ENCODE measurements at places on chromosomes 13 and 19.

- DNase-seq = peak; percentile 41
These were observed 24.3 kb upstream of the MYDGF start for GRCh38 chr19:4694211-4694987.

DNA sequence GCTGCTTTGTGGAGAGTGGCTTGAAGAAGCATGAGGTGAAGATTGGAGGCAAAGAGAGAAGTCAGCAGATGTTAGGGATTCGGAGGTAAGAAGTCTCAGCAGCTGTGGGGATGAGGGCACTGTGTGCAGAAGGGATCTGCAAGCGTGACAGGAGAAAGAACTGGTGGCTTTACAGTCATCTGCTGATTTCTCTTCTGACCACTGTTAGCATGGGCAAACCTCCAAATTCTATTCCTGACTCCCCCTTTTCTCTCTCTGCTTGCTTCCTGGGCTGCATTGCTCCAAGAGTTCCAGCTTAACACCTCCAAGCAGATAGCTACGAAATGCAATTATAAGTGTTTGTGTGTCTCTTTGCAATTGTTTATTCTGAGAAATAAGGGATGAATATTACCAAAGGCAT is 159.6 kb downstream of the GGACT start:
- DNase-seq = no peak

DNA sequence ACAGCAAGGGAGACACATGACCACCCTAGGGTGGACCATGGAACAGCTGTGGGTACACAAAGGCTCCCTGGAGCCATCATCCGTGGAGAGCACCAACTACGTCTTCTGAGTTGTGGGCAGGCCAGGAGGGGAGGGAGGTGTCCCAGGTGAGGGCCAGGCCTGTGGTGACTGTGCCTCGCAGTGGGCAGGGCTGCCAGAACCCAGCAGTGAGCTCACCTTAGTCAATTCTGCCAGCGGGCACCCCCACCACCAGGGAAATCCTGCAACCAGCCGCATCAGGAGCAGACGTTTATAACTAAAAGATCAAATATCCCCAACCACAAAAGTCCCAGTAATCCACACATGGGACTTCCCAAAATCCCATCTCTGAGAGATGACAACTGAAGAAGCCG is 19.6 kb downstream of the ELL start:
- DNase-seq = no peak

- DNase-seq = no peak
These were observed 28.1 kb downstream of the COL4A1 start for GRCh38 chr13:110278859-110279258.

DNA sequence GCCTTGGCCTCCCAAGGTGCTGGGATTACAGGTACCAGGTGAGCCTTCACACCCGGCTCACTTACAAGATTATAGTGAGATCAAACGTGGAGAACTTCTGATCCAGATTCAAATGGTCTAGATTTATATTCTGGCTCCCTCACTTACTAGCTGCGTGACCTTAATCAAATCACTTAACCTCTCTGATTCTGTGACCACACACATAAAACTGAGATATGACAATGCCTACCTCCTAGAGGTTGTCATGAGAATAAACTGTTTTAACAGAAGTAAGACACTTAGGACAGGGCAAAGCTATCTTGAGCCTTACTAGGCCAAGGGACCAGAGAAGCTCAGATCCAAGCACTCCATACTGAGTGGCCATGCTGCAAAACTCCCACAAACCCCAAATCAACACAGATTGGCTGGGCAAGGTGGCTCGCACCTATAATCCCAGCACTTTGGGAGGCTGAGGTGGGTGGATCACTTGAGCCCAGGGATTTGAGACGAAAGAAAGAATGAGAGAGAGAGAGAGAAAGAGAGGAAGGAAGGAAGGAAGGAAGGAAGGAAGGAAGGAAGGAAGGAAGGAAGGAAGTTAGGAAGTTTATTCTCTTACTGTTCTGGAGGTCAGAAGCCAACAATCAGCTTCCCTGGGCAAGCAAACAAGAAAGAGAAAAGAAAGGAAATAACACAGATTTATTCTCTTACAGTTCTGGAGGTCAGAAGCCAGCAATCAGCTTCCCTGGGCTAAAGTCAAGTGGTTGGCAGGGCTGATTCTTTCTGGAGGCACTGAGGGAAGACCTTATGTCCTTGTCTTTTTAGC is 46.1 kb upstream of the MAP3K10 start:
- no peak for DNase-seq

- no peak for DNase-seq
These were observed 4.3 kb downstream of the PIN1 start for GRCh38 chr19:9839415-9839814.

DNA sequence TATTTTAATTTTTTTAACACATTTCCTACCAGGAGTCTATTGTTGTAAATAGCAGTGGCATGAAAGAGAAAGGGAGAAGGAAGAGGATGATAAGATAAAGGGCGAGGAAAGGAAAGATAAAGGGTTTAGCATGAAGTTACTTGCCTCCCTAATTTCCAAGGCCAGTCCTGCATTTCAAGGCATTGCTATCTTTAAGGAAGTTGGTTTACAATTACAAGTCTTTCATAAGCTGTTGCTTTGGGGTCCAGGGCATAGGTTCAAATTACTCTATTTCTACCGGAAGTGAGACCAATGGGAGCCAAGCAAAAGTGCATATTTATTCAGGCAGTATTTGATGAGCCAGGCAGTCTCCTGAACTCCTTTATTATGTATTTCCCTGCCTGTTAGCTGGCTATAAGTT is 27.7 kb upstream of the UBL3 start:
- DNase-seq = no peak

- no peak for DNase-seq
These were observed 3.0 kb upstream of the ZNF136 start for GRCh38 chr19:12159773-12160414.

DNA sequence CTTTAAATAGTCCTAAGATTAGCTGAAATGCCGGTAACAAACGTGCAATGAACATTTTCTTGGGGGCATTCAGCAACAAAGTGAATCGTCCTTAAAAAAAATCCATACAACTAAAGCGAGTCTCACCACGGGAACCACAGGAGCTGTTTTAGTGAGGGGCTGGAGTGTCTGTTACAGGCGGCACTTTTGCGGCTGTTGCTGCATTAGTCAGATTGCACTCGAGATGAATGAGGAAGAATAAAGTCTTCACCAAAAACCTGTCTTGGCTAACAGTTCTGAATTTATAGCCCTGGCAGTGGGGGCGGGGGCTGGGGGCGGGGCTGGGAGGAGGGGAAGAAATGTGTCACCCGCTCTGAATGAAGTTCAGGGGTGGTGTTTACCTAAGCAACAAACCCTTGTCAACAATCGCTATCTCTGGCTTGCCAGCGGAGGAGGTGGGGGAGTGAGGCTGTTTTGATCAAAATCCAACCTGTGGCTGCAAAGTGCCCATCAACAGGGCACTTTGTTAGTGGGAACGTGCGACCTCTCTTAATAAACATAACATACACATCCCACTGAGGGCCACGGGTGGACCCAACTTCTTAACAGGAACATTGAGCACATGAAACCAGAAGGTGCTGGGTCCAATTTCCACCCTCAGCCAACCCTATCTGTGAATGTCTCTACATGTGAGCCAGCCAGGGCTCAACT is 44.5 kb downstream of the RFX2 start:
- DNase-seq = peak; percentile 69

GRCh38 chr19:7063764-7064418 is 5.4 kb upstream of the MBD3L3 start:
- DNase-seq = no peak

DNA sequence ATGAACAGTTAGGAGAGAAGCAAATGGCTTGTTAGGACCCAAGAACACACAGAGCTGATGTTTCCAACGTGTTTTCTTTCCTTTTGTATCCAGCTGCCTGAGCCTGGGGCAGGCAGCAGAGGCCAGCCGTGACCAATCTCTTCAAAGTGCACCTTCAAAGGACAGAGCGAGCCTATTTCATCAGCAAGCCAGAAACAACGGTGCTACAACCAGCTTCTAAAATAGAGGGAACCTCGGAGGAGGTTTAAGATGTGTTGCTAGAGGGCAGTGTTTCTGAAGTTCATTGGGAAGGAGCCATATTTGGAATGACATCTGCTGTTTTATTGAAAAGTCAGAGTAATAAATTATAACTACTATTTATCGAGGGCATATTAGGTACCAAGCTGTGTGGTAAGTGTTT is 56.2 kb upstream of the RFC3 start:
- DNase-seq = no peak

- no peak for DNase-seq
These were observed 13.2 kb upstream of the AKAP11 start for GRCh38 chr13:42258747-42259146.

GRCh38 chr13:42065414-42065813 is 17.0 kb downstream of the DGKH start:
- DNase-seq = no peak

DNA sequence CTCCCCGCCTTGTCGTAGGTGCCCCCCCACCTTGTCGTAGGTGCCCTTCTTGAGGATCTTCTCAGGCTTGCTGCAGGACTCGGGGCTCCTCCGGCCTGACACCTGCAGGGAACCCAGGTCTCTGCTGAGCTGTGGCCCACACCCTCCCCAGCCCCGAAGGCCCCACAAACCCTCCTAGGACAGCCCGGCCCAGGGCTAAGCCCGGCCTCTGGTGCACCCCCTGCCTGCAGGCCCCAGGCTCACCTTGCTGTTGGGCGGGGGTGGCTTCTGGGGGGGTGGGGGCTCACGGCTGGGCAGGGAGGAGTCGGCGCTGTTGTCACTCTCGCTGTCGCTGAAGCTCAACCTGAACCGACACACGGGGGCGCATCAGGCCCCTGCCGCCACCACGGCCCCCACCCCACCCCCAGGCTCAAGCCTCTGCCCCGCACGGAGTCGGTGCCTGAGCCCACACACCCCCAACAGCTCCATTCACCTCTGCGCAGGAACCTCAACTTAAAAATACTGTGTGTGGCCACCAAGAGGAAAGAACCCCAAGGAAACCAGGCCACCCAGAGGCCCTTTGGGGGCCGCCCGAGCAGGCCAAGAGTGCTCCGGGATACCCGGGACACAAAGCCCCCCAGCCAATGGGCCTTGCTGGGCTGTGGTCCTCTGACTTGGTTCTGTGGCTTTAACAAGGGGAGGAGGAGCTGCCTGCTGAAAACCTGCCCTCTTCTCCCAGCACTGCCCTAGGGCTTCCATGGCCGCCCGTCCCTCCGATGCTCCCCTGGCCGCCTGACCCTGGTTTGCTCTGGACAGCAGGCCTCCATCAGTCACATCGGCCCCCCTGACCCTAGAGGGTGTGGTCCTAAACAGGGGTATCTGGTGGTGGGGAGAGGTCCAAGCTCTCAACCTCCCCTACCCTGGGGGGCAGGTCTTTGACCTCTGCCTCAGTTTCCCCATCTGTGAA is 65.8 kb downstream of the MLLT1 start:
- peak; percentile 9 for DNase-seq

GRCh38 chr19:49890349-49891311 is 6.1 kb downstream of the IL4I1 start:
- no peak for DNase-seq

DNA sequence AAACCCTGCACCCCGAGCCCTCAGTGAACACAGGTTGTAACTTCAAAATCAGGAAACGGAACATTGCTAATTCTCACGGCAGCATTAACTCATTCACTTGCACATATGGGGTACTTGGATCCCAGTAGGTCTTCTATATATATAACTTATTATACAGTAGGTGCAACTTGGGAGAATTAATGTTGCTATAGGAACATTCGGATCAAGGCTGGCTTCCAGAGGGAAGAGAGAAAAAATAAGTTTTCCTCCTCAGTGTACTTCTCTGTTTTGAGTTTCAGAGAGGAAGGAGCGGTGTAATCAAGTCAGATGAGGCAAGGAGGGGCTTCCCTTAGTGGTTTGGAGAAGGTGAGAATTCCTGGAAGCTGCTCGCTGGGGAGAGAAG is 90.9 kb upstream of the ZNF507 start:
- no peak for DNase-seq

DNA sequence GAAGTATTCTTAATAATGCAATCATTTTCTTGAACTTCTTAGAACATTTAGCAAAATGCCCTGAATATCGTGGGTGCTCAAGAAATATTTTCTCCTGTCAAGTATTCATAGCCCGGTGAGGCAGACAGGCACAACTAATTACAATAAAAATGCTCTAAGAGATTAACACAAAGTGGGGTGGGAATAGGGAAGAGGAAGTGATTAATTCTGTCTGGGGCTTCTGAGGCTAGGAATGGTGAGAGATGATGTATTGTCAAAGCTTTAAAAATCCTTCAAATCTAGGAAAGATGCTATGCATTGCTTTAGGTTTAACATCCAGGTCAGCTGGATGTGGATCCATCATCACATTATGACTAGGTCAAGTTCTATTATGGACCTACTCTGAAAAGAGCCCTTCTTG is 66.9 kb upstream of the POSTN start:
- no peak for DNase-seq

GRCh38 chr19:51108805-51109146 is 567 bp upstream of the CTU1 start:
- no peak for DNase-seq

GRCh38 chr19:55538132-55538531 is 1.2 kb upstream of the SBK2 start:
- no peak for DNase-seq

GRCh38 chr13:94722609-94723345 is 10.4 kb upstream of the SOX21 start:
- DNase-seq = no peak

GRCh38 chr13:41203810-41204209 is 9.4 kb upstream of the KBTBD7 start:
- peak; percentile 70 for DNase-seq

DNA sequence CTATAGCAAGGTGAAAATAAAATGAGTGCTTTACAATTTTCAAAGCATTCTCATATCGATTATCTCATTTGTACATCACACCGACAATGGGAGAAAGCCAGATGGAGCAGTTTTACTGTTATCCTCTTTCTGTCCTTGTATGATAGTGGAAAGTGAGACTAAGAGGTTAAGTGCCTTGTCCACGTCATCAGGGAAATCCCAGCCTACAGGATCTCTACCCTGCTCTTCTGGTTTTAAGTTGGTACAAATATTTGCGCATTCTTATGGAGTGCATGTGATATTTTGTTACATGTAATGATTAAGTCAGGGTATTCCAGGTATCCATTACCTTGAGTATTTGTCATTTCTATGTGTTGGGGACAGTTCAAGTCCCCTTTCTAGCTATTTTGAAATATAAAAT is 12.4 kb upstream of the ENOX1 start:
- no peak for DNase-seq

GRCh38 chr13:111114362-111115060 is 599 bp upstream of the ARHGEF7 start:
- DNase-seq = peak; percentile 80

- DNase-seq = peak; percentile 65
These were observed 665 bp downstream of the ZNF497 start for GRCh38 chr19:58361900-58362271.

GRCh38 chr13:73325723-73326558 is 267.1 kb downstream of the KLF5 start:
- peak; percentile 8 for DNase-seq

GRCh38 chr13:111186305-111186935 is 71.3 kb downstream of the ARHGEF7 start:
- peak; percentile 38 for DNase-seq
